Peyer's patch (tissue), 4 donors: ENCODE measurements at places on chromosomes 5 and 9. TPM values are rescaled to one million over a fixed set of nuclear protein-coding genes. Genes with fewer than 3 reads are reported as not detected.

Gene RIGI
- 15.7 TPM for total RNA-seq

Gene PCDHB14
- 0.54 TPM for total RNA-seq

Gene FAXDC2
- 47.5 TPM for total RNA-seq

Gene HK3
- total RNA-seq, result 7.4 TPM

Gene IL17B
- not detected for total RNA-seq

Gene PPP3R2
- not detected for total RNA-seq

Gene ZNF79
- 15.1 TPM for total RNA-seq
